ENCODE measurements at places on chromosomes 12 and 14.

DNA sequence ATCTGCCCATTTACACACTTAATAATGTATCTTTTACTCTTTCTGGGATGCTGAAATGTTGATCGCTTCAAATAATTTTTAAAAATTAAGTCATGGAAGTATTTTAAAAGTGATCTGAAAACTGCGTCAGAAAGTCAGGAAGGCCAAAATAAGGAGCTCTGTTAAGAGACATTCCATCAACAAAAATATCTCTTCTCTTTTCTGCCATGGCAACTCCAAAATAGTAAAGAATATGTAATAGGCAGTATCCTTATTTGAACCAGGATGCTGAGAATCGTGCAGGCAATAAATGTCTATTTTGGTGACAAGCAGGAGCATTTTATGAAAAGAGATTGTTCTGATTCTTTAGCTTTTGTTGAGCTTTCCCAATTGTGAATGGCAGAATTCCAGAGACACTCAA lies 81.8 kb upstream of the PPP1R12A start:
- no peak for DNase-seq

DNA sequence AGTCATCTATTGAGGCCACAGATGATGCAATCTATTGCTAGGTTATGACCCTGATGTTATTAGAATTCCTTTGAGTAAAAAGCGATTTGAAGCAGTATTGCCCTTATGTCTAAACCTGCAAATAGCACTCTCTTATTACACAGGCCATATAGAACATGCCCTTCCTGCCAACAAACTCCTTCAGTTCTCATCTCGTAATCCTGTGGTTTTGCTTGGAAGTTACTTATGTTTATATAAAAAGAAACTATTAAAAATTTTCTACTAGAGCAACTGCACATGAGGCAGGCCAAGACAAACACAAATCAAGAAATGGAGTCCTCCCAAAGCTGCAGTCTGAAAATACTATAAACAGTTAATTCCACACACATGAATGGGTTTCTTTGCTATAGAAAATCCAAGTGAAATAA lies 1200.2 kb downstream of the LRFN5 start:
- DNase-seq = no peak

DNA sequence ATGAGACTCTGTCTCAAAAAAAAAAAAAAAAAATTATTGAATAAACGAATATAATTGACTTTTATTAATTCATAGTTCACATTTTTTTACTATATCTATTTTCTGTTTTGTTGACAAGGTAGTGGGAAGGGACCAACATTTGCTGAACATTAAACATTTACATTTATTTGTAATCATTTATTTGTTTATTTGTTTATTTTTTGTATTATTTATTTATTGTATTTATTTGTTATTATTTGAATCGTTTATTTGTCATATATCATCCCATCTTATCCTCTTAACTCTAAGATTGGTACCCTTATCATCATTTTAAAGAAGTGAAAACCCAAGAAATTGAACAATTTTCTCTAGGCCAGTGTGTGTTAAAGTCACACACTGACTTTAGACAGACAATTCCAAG lies 101.5 kb downstream of the SYT1 start:
- DNase-seq = no peak

DNA sequence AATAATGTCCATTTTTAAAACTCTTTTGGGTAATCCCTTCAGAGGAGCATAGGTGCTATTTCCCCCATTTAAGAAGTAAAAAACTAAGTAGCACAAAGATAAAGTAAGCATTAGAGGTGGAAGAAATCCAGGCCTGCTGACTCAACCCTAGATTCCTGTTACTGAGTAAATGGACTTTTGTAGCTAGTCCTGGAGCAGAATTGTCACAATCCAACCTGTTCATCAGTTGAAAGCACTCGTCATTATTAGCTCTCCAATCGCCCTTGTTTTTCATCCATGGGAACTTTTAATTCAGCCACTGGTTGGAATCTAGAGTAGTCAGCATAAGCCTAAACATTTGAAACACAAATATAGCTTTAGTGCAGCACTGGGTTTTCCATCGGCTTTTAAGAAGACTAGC lies 139.5 kb upstream of the AMIGO2 start:
- no peak for DNase-seq

DNA sequence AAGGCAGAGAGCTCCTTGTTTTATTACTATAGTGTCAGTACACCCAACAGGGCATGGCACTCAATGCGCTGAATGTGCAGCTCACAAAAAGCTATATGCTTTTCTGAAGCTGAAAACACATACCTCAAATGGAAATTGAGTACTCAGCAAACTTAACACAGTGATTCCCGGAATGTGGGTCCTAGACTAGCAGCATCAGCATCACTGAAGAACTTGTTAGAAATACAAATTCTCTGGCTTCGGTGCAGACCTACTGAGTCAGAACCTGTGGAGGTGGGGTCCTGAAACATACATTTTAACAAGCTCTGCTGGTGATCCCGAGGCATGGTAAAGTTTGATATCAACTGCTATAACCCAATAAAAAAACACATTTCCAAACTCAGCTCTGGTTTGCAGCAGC lies 14.9 kb downstream of the RERG start:
- DNase-seq = no peak

DNA sequence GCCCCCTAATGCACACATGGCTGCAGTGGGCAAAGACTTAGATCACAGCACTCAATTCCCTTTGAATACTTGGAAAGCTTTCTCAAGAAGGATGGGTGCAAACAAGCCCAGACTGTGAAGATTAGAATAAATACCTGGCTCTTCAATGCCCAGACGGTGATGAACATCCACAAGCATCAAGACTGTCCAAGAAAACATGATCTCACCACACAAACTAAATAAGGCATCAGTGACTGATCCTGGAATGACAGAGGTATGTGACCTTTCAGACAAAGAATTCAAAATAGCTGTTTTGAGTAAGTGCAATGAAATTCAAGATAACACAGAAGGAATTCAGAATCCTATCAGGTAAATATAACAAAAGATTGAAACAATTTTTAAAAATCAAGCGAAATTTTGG lies 43.8 kb upstream of the ZDHHC17 start:
- DNase-seq = no peak

DNA sequence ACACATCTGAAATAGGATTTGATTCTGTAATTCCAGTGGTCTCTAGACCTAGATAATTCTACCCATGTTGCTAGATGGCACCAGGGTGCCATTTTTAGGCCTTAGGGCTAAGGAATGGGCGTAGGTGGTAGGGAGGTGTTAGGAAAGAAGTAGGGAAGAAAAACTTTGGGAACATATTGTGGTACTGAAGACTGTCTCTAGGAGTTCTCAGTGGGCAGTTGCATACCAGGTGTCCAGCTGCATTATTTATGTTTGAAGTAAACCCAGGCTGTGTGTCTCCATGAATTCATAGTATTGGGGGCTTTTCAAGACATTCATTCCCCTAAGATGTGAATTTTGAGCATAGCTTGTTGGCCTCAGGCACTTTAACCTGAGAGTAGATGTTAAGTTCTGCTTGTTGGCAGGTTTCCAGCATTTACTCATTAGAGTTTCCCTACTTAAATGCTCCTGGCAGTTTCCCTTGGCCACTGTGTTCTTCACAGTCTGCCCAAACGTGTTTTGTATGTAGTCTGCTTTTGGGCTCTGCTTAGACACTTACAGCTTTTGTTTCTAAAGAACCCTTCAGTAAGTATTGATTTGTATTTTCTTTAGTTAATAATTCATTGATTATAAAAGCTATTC lies 31.5 kb upstream of the CCT2 start:
- peak; percentile 11 for DNase-seq

GRCh38 chr14:70086685-70087379 lies 101.9 kb downstream of the SLC8A3 start:
- peak; percentile 26 for DNase-seq

DNA sequence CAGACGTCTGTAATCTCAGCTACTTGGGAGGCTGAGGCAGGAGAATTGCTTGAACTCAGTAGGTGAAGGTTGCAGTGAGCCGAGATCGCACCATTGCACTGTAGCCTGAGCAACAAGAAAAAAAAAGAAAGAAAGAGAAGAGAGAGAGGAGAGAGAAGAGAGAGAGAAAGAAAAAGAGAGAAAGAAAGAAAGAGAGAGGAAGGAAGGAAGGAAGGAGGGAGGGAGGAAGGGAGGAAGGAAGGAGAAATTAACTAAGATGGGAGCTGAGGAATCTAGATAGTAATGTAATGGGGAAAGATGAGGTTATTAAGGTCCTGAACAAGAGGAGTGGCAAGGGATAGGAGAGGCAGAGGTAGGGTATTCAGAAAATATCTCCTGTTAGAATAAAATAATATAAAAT lies 17.4 kb upstream of the SGPP1 start:
- DNase-seq = no peak

GRCh38 chr12:43550831-43551271 lies 1.2 kb downstream of the ADAMTS20 start:
- no peak for DNase-seq

GRCh38 chr14:51041883-51042282 lies 53.0 kb downstream of the TRIM9 start:
- no peak for DNase-seq

DNA sequence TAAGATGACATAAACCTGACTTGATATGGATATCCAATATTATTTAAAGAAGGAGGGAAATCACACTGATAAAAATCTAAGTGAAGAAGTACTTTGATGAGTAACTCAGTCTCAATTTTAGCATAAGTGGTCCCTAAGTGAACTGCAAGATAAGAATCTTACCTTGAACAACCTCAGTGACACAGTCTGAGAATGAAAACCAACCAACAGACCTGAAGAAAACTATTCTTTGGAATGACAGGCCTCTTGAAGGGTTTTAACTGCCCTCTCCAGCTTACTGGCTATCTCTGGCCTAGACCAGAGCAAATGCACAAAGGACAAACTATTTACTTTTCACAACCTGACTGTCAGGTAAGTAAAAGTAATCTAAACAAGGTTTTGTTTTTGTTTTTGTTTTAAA lies 44.7 kb downstream of the CPM start:
- no peak for DNase-seq

DNA sequence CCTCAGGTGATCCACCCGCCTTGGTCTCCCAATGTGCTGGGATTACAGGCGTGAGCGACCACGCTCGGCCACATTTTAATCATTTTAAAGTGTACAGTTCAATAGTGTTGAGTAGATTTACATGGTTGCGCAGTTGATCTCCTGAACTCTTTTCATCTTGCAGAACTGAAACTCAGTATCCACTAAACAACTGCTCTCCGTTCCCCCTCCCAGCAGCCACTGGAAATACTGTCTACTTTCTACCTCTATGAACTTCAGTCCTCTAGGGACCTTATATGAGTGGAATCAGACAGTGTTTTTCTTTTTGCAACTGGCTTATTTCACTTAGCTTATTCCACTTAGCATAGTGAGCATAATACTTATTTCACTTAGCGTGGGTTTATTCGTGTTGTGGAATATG lies 53.7 kb downstream of the KCTD10 start:
- no peak for DNase-seq

- DNase-seq = no peak
These were observed 6.3 kb downstream of the CLEC2A start for GRCh38 chr12:9925705-9926393.

GRCh38 chr14:65006261-65006721 lies 19.6 kb downstream of the FNTB start:
- no peak for DNase-seq

DNA sequence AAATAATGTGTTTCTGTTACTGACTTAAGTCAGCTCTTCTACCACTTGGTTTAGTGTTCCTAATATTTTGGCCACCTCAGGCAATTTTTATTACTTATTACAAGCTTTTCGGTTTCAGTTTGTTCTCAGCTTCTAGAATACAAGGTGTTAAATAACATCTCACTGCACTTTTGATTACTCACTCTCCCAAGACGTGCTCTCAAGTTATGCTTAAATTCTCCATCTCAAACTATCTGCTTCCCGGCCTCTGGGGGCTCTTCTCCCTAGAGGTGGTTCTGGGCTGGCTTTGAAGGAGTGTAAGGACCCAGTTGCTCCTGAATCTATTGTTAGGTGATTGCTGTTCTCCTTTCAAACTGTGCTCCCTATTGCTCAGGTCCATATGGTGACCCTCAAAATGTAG lies 193.9 kb upstream of the DDHD1 start:
- no peak for DNase-seq

DNA sequence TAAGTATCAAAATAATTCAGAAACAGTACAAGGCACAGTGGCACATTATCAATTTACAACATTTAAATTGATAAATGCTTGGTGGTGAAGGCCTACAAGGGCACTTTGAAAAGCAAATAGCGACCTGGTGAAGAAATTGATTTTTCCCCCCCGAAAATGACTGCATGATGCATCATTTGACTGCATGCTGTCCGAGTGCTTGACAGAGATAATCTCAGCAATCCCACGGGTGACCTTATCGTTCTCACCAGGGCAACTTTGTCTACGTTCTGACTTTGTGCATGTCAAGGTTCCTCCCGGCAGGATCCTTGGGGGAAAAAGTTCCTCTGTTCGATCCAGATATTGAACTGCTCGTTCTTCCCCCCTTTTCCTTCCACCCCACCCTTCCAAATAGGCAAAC lies 384.8 kb downstream of the EGLN3 start:
- DNase-seq = no peak

DNA sequence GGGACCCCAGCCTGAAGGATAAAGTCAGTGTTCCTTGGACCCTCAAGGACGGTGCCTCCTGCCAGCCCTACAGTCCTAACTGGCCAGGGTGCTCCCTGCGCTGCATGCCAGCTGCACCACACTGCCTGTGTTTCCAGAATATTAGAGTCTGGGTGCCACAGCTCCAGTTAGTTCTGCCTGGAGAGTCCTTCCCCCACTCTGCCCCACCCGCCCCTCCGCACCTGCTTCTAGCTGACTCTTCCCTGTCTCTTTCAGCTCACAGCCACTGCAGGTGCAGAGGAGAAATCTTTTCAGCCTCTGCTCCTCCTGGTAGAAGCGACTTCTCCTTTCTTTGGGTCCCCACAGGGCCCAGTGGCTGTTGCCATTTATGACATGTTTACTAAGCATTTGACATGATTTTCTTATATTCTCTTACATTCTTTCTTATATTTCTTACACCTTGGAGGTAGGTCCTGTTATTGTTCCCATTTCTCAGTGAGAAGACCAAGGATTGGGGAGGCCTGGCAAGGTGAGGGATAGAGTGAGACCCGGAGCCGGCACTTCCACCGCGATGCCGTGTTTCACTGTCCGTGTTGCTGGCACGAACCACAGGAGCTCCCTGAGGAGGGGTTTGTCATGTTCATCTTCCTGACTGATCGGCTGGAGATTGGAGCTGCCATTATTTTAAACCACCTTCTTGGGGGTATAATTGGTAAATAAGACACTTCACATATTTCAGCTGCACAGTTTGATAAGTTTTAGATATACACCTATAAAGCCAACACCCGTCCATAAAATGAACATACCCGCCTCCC lies 29.4 kb downstream of the SYNE3 start:
- peak; percentile 11 for DNase-seq

GRCh38 chr12:54300225-54300731 lies 537 bp downstream of the NFE2 start:
- no peak for DNase-seq

GRCh38 chr12:98509063-98509462 lies 6.3 kb upstream of the TMPO start:
- DNase-seq = no peak

DNA sequence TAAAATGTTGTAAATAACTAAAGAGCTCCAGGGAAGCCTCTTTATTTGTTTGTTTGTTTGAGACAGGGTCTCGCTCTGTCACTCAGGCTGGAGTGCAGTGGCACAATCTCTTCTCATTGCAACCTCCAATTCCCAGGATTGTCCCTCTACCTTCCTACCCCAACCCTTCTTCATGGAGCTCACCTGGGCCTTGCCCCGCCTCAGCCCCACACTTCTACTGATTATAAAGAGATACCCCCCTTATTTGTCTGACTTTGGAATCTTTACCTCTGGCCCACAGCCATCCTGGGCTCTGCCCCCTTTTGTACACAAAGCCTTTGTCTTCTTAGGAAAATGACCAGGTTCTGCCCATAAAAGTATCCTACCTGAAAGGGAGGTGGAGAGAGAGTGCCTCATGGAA lies 9.1 kb upstream of the BLTP3B start:
- no peak for DNase-seq
